Endothelial cell of umbilical vein (primary cell): ENCODE measurements at places on chromosomes 2 and 18. TPM values are rescaled to one million over a fixed set of nuclear protein-coding genes. Genes with fewer than 3 reads are reported as not detected.

GRCh38 chr2:168596881-168597655 lies 141.0 kb downstream of the CERS6 start:
- DNase-seq: no peak
- H3K27me3 ChIP-seq: no peaks in the 10 kb centered on the region
- H3K4me1 ChIP-seq: no peaks in the 10 kb centered on the region
- no peak overlapping the region for H3K4me3 ChIP-seq

Gene GALR1
- total RNA-seq: not detected in 2 replicates

Gene CMPK2
- total RNA-seq: 0.69 and 0.81 TPM in 2 replicates

DNA sequence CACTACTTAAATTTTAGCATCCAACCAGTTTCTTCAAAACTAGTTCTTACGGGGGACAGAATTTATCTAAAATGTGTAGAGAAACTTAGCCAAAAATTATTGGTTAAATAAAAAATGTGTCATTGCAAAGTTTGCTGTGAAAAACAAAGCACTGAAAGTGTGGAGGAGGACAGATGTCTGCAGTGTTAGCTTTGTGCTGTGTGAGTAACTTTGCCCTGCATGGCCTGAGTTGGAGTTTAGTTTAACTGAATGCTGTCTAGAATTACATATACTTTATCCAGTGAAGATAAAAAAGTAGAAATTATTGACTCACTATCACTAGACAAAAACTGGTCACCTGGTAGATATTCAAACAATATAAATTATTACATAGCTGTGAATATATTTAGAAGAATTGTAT lies 1225.2 kb upstream of the CELF4 start:
- no peak overlapping the region for H3K27ac ChIP-seq
- H3K4me1 ChIP-seq: no peaks in the 10 kb centered on the region
- H3K36me3 ChIP-seq: no peaks in the 10 kb centered on the region
- DNase-seq: no peak

Gene COL3A1
- 1.3 and 8.7 TPM in 2 replicates for total RNA-seq

Gene TRIB2
- 17.6 and 20.5 TPM in 2 replicates for total RNA-seq

GRCh38 chr2:65026154-65026553 lies 30.1 kb upstream of the CEP68 start:
- H3K4me3 ChIP-seq: no peak overlapping the region
- no peak for DNase-seq
- no peaks in the 10 kb centered on the region for H3K4me1 ChIP-seq

DNA sequence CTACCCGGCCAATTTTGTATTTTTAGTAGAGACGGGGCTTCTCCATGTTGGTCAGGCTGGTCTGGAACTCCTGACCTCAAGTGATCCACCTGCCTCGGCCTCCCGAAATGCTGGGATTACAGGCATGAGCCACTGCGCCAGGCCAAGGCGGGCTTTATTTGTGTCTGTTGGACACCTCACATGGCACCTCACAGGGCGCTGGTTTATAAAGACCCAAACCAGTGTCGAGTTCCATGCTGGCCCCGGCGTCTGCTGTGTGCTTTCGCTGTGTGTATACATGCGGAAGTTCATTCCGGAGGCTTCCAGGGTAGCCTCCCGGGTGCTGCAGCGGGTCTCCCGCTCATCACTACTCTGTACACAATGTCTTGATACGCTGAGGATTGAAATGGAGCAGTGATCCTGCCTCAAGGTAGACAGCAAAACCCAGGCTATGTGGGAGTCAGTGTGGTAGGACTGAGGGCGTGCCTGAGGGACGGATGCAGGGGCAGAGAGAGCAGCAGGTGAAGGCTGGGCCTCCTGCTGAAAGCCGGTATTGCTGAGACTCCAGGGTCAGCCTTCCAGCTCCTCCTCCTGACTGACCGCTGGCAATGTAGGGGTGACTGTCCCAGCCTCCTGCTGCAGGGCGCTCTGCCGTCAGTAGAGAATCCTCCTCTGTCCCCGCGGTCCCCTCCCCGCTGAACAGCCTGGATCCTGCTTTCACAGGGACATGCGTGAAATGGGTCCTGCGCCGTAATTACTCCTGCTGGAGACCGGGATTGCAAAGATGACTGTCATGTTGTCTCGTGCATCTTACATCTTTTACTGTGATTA lies 22.7 kb downstream of the LDLRAD4 start:
- no peak overlapping the region for H3K4me3 ChIP-seq
- no peaks in the 10 kb centered on the region for H3K36me3 ChIP-seq
- H3K27ac ChIP-seq: no peak overlapping the region
